NCI-H446 treated with DMSO at 0.1 percent for 48 hours (cell line): ENCODE measurements at places on chromosomes 16 and 17.

GRCh38 chr17:82582213-82582612, 62.7 kb downstream of the FOXK2 start:
- DNase-seq, result no peak

DNA sequence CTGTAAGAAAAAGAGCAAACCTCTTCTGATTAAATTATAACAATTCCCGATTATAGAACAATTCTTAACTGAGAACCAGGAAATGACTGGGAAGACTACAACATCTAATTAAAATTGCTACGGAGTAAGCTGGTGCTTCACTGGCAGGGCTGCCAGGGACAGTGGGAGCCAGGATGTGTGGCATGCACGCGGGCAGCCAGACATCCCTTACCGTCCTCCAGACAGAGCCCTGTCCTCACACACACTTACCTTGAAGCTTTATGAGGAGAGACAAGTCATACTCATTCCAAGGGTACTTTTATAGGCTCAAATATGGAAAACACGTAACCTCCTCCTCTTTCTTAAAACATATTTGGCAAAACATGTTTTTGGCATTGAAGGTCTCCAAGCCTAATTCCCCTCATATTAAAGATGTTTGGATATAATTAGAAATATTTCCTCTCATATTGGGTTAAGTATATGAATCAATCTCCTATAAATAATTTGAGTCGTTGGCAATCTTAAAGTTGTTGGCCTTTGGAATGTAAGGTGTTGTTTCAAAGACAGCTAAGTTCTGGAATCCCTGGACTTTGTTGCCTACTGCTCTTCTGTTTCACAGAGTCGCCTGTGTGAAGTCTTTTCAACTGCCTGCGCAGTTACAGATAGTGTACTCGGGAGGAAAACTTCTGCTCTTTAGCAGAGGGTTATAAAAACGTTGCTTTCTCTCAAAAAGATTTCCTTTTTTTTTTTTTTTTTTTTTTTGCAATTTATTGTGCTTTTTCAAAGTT, at the start of gene MYH1:
MYH1 (minus strand) TSS at position 272 of the 767 bp plus-strand sequence. CDS start 1,900 bp downstream, outside the sequence.
- DNase-seq, result no peak

DNA sequence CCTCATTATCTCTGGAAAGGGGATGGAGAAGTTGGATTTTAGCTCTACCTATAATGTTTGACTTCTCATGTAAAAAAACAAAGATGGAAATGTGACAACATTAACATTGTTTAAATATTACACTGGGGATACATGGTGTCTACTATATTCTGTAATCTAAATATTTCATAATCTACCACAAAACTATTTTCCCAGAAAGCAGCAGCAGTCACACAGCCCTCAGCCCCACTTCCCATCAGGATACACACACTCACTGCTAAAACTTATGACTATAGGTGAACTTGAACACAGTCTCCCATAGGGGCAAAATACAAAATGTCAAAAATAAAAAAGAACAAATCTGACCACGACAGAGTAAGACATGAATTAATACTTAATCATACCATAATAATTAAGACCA, 95.7 kb downstream of the KANSL1 start:
- no peak for DNase-seq

DNA sequence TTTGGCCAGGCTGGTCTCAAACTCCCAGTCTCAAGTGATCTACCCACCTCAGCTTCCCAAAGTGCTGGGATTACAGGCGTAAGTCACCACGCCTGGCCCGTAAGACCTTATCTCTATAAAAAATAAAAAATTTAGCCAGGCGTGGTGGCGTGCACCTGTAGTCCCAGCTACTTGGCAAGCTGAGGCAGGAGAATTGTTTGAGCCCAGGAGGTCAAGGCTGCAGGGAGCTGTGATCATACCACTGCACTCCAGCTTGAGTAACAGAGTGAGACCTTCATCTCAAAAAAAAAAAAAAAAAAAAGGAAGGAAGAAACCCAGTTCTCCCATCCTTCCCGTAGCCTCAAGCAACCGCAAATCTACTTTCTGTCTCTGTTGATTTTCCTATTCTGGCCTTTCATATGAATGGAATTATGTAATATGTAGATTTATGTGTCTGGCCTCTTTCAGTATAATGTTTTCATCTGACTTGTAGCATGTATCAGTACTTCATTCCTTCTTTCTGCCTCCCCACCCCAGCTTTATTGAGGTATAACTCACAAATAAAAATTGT, 11.2 kb downstream of the CASC3 start:
- DNase-seq, result no peak
